ENCODE measurements at places on chromosomes 6 and 20.

DNA sequence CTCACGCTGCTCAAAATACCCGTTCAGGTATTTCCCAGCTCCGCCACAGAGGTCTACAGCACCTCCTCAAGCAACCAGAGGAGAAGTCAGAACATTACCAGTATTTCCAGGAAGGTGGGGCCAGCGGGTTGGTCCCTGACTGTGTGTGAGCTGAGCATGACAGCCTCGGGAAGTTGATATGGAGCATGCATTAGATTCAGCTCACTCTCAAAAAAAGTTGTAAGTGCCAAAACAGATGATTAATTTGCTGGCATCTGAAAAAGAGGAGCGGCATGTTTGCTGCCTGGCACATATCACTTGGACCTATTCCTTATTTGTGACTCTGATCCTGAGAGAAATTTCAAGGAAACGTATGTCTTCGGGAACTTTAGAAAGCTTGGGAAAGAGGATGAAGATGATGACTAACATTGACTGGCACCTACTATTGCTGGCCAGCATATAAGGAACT, 32.3 kb downstream of the ELOVL2 start:
- DNase-seq: no peak

- no peak for DNase-seq
Measured at GRCh38 chr6:119540417-119540816, 190.9 kb upstream of the MAN1A1 start.

GRCh38 chr20:40339661-40340449, 349.2 kb downstream of the MAFB start:
- no peak for DNase-seq

- no peak for DNase-seq
Measured at GRCh38 chr6:46899659-46900058, 22.1 kb downstream of the ADGRF5 start.

DNA sequence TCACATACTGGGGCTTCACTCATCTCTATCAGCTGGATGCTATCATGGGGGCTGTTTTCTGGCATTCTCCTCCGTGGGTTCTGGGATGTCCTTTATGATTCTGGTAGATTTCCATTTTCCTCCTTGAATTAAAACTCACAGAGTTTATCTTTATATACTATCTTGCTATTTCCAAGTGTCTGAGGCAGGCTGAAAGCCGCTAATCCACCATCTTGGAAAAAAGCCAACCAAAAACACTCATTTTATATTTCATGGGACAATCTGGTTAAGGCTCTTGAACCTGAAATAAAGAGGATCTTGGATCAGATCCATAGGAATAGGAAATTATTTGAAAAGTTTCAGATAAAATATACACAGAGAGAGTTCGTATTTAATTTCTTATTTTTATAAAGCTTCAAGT, 86.0 kb downstream of the AFG1L start:
- no peak for DNase-seq

- DNase-seq: no peak
Measured at GRCh38 chr20:1331801-1332453, 3.0 kb upstream of the SDCBP2 start.

GRCh38 chr6:153780011-153780410, 259.0 kb upstream of the OPRM1 start:
- DNase-seq: no peak

DNA sequence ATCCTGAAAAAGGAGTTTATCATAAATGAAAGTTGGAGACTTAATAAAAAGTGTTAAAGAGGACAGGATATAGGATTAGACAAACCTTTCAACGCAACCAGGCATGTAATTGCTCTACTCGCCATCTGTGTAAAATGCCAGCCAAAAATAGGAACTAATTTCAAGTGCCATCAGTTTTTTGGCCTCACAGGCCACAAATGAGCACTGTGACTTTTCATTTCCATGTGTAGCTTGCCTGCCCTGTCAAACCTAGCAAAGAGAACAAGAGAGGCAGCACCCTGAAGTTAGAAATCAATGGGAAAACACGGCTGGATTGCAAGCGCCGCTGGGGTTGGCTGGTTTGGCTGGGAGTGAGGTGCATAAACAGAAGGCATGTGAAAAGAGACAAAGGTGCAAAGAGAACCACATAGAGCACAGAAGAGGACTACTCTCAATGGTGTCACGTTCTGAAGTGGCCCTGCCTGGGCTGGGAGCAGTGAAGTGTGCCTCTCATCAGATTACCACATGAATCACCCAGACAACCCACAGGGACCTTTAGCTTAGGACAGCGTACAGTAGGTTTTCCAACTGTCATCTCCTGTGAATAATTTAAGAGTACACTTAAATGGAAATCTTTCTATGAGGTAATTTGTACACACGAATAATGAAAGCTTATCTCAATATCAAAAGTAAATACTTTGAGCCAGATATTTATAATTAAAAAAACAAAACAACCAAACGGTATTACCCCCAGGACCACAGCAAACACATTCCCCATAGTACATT, 78.0 kb upstream of the NHSL1 start:
- no peak for DNase-seq

GRCh38 chr6:26539071-26539615, 977 bp downstream of the HMGN4 start:
- DNase-seq: no peak

- no peak for DNase-seq
Measured at GRCh38 chr6:113147544-113147943, 709.6 kb upstream of the MARCKS start.

DNA sequence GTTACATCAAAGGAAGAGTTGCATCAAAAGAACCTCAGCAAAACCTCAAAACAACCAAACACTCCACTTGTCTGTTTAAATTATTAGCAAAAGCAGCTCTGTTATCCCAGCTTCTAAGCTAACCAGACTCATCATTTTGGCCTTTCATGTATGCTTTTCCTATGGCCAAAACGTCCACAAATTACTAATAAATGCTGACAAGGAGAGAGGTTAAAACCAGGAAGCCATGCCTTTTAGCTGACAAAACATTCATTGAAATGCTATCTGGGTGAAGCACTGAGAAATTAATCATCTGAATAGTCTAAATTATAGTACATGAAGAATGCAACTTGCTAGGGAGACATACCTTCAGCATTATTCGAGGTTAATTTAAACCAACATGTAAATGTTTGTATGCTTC, 80.6 kb downstream of the LAMA2 start:
- no peak for DNase-seq

DNA sequence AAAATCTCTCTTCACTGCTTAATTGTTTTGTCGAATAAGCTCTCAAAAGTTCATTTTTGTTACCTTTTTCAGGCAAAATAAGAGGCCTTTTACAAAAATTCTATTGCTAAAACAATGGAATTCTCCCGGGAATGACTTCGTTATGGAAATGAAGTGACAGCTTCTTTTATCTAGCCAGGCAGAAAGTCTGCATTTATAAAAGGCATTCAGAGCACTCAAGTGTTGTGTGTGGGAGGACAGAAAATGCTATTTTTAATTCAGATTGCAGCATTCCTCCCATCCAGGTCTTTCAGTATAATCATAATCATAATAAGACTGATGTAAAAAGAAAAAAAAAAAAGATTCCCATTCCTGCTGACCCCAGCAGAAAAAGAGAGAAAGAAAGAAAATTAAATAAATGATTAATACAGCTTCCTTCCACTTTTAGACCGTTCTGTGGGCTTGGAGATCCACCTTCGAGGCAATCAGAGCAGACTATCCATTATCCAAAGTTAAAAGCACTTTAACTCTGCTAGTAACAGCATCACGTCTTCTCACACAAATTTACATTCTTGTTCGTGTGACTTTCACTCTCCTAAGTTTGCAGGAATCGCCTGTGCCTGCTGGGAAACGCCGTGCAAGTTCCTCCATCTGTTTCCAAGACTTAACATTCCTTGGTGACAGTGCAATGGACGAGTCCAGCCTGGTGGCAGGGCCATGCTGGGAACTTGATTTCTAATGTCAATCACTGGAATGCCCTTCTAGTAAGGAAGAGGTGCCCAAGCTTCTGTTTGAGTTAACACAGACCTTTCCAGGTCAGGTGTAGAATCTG, 258.8 kb downstream of the GMPR start:
- no peak for DNase-seq

- DNase-seq: no peak
Measured at GRCh38 chr6:157096105-157096504, 227.2 kb downstream of the TMEM242 start.

GRCh38 chr20:50567860-50568548, 57.8 kb downstream of the PTPN1 start:
- no peak for DNase-seq

- DNase-seq: no peak
Measured at GRCh38 chr6:129444683-129445082, 265.3 kb downstream of the ARHGAP18 start.

DNA sequence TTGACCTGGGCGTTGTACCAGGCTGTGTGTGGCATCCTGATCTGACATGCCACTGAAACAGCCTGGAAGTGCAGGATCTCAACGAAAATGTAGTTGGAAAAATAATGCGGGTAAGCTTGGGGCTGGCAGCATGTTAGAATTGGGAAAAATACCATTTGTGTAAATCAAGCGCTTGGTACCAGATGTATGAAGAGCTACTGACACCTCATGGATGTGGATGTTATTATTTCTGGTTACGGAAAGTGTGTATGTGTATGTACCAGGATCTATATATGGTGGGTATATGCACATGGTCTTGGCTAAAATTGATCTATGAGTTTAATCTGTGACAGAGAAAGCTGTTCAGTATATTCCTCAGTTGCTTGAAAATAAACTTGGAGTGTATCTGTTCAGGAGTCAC, 22.7 kb downstream of the HIVEP1 start:
- no peak for DNase-seq

GRCh38 chr20:53539516-53539915, 54.1 kb downstream of the ZNF217 start:
- no peak for DNase-seq

DNA sequence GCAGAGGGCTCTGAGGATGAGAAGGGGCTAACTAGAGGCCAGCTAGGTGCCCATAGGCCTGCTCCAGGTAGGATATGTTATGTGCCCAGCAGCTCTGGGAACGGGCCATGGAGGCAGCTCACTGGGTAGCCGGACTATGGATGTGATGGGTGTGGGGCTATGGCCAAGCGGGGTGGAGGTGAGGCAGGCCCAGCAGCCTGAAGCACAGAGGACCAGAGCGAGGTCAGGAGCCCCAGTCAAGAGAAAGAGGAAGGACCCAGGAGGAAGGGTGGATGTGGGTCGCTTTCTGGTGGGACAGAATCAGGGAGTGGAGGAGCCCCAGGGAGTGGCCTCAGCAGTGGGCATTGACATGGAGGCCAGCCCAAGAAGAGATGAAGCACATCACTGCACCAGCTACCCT, 117.9 kb upstream of the MLN start:
- no peak for DNase-seq

- no peak for DNase-seq
Measured at GRCh38 chr20:23071996-23072395, 14.1 kb downstream of the CD93 start.

GRCh38 chr6:2192976-2193375, 52.4 kb downstream of the GMDS start:
- DNase-seq: no peak

- no peak for DNase-seq
Measured at GRCh38 chr6:159693894-159694545, 979 bp upstream of the SOD2 start.

DNA sequence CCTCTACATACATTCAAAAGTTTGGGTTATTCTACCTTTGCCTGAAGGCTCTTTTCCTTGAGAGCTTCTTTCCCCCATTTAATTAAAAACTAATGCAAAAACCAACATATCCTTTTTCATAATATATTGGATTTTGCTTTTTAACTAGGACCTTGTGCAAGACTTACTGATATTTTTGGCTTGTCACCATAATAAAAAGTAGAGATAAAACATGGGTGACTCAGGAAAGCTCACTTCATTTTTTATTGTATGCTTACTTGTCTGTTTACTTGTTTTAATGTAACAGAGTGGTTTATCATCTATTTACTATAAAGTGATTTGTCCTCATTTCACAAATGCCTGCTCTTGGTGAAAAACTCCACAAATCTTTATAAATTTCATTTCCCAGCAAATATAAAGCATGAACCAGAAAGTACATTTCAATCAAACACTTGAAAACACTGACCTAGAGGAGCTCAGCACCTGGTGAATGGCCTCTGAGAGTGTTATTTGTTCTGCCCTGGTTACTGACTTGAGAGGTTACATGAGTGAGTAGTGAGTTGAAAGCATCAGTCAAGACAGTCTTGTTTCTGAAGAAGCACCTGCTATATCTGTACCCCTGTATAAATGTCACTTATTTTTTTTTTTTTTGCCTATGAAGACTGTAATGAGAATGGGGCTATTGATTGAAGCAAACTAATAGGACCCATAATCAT, 20.8 kb downstream of the ADGRG6 start:
- DNase-seq: no peak

- DNase-seq: no peak
Measured at GRCh38 chr6:36463676-36464075, 20.9 kb downstream of the KCTD20 start.

GRCh38 chr20:9989066-9989724, 45.6 kb upstream of the ANKEF1 start:
- DNase-seq: no peak

GRCh38 chr6:89372506-89372901, 20.0 kb upstream of the UBE2J1 start:
- no peak for DNase-seq

- DNase-seq: no peak
Measured at GRCh38 chr6:135322427-135323201, 141.5 kb downstream of the MYB start.

DNA sequence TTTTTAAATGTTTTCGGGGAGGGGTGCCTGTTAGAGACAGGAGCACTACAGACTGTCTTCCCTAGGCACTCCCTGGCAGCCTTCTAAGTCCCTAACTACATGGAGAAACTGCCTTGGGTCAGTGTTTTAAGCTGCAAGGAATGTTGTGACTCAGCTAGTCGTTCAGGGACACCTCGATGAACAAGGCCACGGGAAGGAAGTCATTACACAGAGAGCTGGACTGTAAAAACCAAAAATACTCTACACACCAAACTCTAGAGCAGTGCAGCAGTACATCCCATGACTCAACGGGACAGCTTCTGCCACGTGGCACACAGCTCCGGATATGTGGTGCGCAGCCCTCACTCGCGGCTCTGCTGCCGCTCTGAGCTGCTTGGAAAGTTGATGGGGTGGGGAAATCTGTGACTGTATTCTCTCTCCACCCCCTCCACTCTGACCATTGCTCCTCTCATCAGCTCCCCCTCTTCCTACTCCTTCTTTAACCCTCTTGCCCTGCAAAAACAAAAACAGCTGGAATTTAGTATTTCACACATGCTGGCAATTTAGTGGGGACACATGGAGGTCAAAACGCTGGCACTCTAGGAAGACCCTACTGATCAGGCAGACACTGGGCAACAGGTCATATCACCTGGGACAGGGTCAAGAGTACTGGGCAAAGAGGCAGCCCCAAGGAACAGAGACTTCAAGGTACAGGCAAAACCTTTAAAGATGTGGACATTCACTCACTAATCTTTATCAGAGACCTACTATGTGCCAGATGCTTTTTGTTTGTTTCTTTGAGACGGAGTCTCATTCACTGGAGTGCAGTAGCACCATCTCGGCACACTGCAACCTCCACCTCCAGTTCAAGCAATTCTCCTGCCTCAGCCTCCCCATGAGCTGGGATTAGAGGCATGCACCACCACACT, 10.9 kb upstream of the LPIN3 start:
- DNase-seq: no peak

- DNase-seq: no peak
Measured at GRCh38 chr20:62935204-62935967, 2.6 kb upstream of the GID8 start.

Measured in stimulated activated CD8-positive, alpha-beta memory T cell treated with anti-CD3 and anti-CD28 coated beads, Interleukin-4, amount 100 ng/mL, for 1 hour (primary cell).